ENCODE measurements at places on chromosomes 11 and 22. TPM values are rescaled to one million over a fixed set of nuclear protein-coding genes. Genes with fewer than 3 reads are reported as not detected.

HBE1 gene
- total RNA-seq = 3.7 TPM

TMEM109 gene
- total RNA-seq = 107 TPM

YPEL4 gene
- 1.1 TPM for total RNA-seq

GAS2 gene
- 1.2 TPM for total RNA-seq

RRP8 gene
- 24.1 TPM for total RNA-seq

LYVE1 gene
- total RNA-seq = 363 TPM
